ENCODE measurements at places on chromosomes 5 and 9.

DNA sequence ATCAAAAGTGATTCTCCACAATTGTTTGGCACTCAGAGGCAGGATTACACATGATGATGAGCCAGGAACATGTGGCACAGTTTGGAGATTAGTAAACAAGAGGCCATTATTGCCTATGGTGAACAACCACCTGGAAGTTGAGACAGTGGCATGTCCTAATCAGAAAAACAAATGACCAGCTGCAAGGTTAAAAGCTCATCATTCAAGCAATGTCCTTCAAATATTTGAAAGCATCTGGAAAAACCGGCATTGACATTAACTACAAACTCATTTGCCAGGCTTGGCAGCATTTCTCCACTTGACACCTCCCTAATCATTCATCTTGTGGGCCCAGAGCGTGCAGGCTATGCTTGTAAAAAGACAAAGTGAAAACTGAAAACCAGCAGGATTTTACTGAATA lies 80.6 kb upstream of the MEGF10 start:
- no peak for DNase-seq

GRCh38 chr5:175851727-175852126 lies 19.7 kb upstream of the CPLX2 start:
- no peak for DNase-seq

- no peak for DNase-seq
Measured at GRCh38 chr5:76742583-76742982, 26.7 kb downstream of the F2R start.

DNA sequence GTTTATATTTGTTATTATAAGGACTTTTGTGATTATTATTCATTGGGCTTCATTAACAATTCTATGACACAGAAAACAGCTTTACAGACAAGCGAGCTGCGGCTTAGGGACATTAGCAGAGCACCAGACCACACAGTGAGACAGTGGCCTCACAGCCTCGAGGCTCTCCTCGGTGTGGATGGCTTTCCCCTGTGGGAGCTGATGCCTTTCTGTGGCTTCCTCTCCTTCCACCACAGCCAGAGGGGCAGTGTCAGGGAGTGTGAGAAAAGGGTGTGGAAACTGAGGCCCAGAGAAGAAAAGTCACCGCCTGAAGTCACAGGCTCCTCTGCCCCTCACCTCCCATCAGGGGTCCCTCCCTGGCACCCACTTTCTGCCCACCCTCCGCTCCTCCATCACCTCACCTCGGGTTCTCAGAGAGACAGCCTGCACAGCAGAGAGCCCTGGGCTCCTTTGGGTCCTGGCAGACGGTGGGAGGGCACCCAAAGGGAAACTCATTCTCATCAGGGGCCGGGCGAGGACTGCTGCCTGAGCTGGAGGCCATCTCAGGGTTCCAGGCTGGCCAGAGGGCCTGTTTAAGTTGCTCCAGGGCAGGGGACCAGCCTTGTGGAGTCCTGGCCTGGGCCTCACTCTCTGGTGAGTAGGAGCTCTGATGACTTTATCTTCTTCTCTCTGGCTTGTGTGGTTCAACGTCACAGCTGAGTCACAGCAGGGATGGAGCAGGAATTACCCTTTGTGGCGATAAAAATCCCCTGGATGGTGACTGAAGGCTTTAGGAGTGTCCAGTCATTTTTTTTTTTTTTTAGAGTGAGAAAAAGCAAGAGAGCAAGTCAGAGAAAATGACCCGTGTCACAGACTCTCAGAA lies 830 bp downstream of the TRAF1 start:
- no peak for DNase-seq

- no peak for DNase-seq
Measured at GRCh38 chr9:90505695-90506094, 136.9 kb downstream of the DIRAS2 start.

DNA sequence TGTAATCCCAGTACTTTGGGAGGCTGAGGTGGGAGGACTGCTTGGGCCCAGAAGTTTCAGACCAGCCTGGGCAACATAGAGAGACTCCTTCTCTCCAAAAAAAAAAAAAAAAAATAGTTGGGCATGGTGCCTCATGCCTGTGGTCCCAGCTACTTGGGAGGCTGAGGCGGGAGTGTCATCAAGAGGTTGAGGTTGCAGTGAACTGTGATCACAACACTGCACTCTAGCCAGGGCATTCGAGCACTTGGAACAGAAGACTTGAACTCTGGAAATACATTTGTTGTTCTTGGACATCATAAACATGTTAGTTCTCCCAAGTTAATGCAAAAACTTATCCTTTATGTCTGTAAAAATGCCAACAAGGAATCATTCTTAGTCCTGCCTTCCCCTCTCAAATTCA lies 29.6 kb downstream of the EHMT1 start:
- no peak for DNase-seq

DNA sequence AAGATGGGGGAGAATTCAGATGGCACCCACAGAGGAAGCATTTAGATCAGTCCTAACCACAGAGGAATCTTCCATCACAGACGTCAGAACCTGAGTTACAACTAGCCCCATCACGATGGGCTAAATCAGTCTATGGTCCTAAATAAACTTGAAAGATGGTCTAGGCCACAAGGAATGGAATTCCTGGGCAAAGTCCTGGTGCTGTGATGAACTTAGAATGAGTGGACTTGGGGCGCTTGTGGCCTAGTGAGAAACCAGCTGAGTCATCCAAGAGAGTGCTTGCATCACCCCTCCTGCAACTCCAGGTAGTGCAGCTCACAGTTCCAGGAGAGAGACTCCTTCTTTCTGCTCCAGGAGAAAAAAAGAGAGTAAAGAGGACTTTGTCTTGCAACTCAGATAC lies 722.9 kb upstream of the RGMB start:
- no peak for DNase-seq

DNA sequence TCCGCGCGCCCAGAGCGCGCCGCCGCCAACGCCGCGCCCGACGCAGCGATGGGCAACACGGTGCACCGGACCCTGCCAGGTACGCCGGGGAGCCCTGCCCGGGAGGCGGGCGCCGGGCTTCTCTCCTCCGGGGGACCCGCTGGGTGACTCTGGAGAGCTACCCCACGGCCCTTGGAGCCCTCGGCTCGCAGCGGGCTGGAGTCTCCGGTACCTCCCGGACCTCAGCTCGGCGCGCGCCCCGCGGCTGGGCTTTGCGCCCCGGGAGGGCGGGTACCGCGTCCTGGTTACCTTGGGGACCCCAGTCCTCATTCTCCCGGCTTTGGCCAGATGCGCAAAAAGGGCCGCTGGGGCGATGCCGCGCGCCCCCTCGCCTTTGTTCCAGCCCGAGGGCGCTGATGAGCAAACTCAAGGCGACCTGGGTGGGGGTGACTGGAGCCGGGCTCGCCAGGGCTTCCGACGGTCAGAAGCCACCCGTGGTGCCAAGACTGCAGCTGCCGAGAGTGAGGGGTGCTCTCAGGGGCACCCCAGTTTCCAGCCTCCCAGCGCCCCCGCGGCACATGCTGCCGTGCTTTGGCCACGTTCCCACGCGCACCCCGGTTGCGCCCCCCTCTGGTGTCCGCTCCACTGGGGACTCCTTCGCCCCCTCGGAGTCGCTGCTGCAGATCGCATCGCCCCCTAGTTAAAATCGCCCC lies 442 bp downstream of the NEURL1B start:
- DNase-seq: peak; percentile 41

- no peak for DNase-seq
Measured at GRCh38 chr5:142366007-142366406, 41.2 kb upstream of the SPRY4 start.

GRCh38 chr9:105070176-105070575 lies 142.2 kb upstream of the ABCA1 start:
- no peak for DNase-seq

- DNase-seq: no peak
Measured at GRCh38 chr5:33457126-33457525, 16.4 kb downstream of the TARS1 start.

GRCh38 chr5:34690301-34690700 lies 34.2 kb downstream of the RAI14 start:
- no peak for DNase-seq

GRCh38 chr5:174799121-174799520 lies 74.7 kb downstream of the MSX2 start:
- DNase-seq: no peak

- no peak for DNase-seq
Measured at GRCh38 chr9:106887066-106887465, 24.1 kb downstream of the ZNF462 start.

GRCh38 chr5:1666812-1667588 lies 132.6 kb downstream of the MRPL36 start:
- peak; percentile 73 for DNase-seq

- no peak for DNase-seq
Measured at GRCh38 chr9:100111235-100111634, 12.2 kb downstream of the INVS start.

GRCh38 chr5:10564838-10565784 lies 1.2 kb downstream of the ANKRD33B start:
- DNase-seq: no peak

- no peak for DNase-seq
Measured at GRCh38 chr5:60023255-60023654, 129.7 kb upstream of the PDE4D start.

DNA sequence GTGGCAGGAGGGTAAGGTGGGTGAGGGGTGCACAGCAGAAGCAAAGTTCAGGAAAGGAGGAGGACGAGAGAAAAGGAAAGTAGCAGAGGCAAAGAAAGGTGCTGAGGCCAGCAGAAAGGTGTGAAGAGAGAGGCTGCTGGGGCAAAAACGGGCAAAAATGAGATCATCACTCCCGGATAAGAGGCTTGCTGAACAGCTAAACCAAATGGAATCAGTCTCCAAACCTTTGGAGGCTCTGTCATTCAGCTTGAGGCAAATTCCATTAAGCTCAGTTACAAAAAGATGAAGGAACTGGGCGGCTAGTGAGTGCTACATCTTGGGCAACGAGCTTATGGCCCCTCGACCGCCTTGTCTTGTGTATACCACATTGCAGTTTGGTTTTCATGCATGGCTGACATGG lies 136.4 kb downstream of the FSTL4 start:
- no peak for DNase-seq

DNA sequence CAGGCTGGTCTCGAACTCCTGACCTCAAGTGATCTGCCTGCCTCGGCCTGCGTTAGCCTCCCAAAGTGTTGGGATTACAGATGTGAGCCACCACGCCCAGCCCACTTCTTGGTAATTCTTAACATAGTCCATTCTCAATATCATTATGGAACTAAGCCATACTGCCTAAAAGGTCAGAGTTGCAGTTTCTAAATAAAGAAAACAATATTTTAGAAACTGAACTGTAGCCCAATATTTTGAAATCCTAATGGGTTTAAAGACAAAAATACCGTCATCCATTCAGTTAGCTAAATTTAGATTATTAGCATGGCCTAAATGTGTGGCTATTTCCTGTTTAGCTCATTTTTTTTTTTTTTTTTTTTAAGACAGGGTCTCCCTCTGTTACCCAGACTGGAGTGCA lies 99.5 kb downstream of the USP20 start:
- DNase-seq: no peak

DNA sequence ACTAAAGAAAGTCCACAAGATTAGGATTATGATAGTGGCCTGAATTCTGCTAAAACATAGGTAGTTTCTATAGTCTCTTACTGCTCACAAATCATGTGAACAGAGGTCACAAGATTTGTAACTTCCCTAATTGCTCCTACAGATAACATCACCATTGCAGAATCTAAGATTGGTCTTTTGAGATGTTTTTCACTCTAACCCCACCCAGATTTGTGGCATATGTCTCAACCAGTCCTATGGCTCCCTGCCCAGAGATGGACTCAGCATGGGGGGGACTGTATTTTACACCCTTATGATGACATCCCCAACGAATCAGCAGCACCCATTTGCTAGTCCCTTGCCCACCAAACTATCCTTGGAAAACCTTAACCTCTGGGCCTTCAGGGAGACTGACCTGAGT lies 1046.2 kb downstream of the CDH12 start:
- DNase-seq: no peak

GRCh38 chr9:128218518-128219389 lies 15.6 kb downstream of the DNM1 start:
- DNase-seq: peak; percentile 96

DNA sequence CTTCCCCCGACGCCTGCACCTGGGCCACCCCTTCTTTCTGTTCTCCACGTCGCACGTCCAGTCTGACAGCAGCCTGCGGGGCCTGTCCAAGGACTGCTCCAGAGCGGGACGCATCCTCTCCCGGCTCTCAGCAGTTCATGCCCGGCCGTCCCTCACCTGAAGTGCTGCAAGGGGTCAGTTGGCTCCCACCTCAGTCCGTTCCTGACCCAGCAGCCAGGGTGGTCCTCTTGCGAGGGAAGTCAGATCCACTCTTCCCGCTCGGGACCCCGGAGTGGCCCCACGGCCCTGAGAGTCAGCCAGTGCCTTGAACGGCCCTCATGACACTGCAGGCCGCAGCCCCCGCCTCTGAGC lies 249.7 kb upstream of the IRX4 start:
- no peak for DNase-seq

DNA sequence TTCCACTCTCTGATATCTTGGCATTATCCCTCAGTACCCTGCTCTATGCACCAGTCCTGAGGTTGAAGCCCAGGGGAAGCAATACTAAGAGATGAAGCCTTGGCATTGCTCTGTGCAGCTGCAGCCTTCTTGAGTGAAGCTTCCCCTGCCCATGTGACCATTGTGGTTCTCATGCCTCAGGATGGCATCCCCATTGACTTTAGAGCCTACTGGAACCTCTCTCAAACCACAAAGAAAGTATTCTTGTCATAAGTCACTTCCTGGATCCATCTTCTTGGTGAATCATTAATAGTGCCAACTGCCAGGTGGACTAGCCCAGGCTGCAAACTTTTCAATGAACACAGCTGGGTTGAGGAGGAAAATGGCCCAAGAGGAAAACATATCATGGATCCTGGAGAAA lies 283.9 kb upstream of the RFX3 start:
- no peak for DNase-seq

DNA sequence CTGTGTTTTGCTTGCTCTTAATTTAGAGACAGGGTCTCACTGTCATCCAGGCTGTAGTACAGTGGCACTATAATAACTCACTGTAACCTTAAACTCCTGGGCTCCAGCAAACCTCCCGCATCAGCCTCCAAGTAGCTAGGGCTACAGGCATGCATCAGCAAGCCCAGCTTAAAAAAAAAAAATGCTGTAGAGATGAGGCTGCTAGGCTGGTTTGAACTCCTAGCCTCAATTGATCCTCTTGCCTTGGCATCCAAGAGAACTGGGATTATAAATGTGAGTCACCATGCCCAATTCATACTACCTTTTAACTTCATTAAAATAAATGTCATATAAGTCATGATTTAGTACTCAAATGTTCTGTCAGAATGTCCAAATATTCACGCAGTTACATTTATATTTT lies 2195.7 kb upstream of the C9orf72 start:
- no peak for DNase-seq

- DNase-seq: peak; percentile 17
Measured at GRCh38 chr5:141605523-141606277, 13.1 kb downstream of the DIAPH1 start.

GRCh38 chr9:36268007-36268427 lies 9.8 kb upstream of the GNE start:
- no peak for DNase-seq

- DNase-seq: no peak
Measured at GRCh38 chr9:13626601-13627000, 347.1 kb upstream of the MPDZ start.

GRCh38 chr9:38343552-38343951 lies 49.0 kb upstream of the ALDH1B1 start:
- DNase-seq: no peak

- no peak for DNase-seq
Measured at GRCh38 chr5:10036136-10036815, 213.4 kb downstream of the ATPSCKMT start.

All from GM12892 (cell line).